ENCODE measurements at places on chromosomes 11 and 22.

DNA sequence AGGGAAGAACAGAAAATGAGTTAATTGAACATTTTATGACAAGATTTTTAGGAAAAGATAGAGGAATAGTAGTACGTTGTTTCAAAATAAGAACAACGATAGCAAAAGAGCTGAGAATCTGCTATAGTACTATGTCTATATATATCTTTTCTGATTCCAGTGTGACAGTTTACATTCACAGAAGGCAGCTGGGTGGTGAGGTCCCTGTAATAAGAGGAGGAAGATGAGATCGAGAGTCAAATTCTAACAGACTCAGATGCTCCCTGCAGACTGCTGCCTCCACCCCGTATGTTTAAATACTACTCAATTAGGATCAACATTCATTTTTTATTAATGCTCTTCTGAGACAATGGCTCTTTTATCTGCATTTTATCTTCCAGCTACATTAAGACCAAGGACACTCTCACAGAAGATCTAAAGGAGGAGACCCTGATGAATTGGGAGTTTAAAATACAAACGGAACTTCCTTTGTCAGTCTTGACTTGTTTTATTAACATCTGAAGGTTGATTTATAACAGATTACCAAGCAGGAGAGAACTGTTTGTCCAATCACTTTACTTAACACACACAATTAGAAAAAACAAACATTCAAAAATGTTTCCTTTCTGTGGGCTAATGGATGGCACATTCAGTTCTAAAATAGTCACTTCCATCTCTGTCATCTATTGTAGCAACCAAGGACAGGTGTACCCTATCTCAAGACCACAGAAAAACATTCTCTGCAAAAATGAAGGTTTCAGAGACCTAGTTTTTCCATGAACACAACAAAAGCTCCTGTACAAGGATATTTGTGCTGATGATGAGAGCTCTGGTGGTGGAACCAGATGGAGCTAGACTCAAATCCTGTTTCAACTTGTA, 240.2 kb downstream of the CADM1 start:
- no peak for DNase-seq

- no peak for DNase-seq
These were observed 25.0 kb downstream of the ARHGAP8 start for GRCh38 chr22:44777364-44777755.

- no peak for DNase-seq
These were observed 21.9 kb upstream of the EIF3D start for GRCh38 chr22:36550701-36551495.

- DNase-seq = no peak
These were observed 26.7 kb downstream of the CARS1 start for GRCh38 chr11:3030289-3031070.

GRCh38 chr11:90208857-90209256, 14.0 kb downstream of the CHORDC1 start:
- DNase-seq = no peak

- no peak for DNase-seq
These were observed 90.6 kb downstream of the LARGE1 start for GRCh38 chr22:33829546-33830280.

DNA sequence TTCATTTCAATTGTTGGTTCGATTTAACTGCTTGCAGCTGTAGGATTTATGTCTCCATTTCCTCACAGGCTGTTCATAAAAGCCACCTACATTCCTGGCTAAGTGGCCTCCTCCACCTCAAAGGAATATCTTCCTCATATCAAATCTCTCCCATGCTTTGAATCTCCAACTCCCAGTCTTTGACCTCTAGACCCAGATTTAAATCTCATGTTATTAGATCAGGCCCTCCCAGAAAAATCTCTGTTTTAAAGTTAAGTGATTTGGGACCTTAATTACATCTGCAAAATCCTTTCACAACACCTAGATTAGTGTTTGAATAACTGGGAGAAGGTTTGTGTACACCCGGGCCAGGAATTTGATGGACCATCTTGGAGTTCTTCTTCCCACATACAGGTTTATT, 33.9 kb upstream of the POLA2 start:
- DNase-seq = no peak

- no peak for DNase-seq
These were observed 226.9 kb downstream of the SNX19 start for GRCh38 chr11:130689222-130689908.

GRCh38 chr11:72799441-72799840, 5.6 kb upstream of the STARD10 start:
- no peak for DNase-seq

DNA sequence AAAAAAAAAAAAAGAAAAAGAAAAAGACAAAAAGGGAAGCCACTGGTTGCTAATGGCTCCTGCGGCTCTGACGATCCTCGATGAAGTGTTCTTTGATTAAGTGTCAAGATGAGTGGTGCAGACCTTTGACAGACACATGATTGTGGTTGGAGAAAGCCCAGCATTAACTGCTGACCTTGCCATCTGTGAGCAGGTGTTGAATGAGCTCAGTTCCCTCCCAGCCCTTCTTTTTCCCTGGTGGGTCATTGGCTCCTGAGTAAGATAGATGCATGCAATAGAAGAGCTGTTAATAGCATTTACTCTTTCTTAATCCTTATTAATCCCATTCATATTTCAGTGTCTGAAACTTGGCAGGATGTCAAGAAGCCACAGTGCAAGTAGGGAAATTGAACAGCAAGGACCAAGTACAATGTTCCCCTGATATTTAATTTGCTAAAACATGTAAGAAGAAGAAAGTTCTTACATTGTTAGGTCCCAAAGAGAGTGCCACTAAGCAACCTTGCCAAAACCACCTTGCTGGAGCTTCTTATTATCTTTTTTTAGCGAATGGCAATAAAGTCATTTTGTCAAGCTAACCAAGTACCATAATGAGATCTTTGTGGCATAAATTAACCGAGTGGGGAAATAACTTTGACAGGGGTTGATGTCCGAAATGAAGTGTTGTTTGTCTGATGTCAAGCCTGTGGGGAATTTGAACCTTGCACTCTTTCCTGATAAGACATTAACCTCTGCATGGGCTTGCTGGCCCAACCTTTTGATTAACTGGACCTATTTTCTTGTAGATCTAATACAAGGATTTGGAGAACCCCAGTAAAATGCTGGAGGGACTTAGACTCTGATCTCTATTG, 113.7 kb downstream of the PTPRJ start:
- peak; percentile 68 for DNase-seq

- DNase-seq = peak; percentile 4
These were observed 728.0 kb downstream of the DLG2 start for GRCh38 chr11:84899134-84899533.

- DNase-seq = peak; percentile 78
These were observed 7.4 kb downstream of the ATL3 start for GRCh38 chr11:63663809-63664208.

DNA sequence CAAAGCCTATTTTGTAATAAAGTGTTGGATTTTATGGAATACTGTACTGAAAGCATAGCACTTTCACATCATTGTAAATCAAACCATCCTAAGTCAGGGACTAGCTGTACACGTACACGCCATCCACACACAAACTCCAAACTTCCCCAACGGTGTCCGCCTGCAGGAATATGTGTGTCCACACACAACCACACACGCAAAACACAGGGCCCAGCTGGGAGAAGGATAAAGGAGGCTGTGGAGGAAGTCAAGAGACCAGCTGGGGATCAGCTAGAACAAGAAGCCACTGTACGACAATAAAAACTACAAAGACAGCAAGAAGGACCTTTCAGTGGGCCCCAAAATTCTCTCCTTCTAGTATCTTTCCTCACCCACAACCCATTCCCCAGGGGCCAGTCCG, 1.6 kb downstream of the TRIM29 start:
- no peak for DNase-seq

DNA sequence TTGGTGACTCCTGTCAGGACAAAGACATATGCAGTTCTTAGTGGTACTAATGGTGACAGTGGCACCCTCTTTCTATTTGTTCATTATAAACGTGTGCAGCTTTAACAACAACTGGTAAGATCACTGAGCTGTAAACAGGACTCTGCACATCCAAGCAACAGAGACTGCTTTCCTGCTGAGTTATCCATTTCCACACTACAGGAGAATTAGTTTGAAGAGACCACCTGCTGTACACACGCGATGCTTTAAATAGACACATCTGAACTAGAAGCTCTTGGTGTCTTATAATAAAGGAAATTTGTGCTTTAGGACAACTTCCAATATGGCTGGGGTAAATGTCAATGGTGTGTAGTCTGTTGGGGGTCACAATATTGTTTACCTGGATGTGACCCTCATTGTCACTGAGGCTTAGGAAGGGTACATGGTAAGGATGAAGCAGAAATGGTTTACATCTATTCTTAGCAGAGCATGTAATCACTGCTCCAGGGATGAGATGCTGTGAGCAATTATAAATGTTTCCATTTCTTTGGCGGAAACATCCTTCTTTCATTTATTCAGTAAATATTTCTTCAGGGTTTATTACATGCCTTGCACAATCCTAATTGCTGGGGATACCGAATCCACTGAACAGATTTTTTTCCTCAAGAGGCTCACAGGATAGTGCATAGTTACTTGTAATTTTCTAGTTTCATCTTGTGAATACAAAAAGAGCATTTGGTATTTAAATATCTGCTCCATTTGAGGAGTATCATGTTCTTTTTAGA, 354.0 kb upstream of the CCDC90B start:
- no peak for DNase-seq

GRCh38 chr11:65291613-65292012, 23.1 kb upstream of the CDC42EP2 start:
- no peak for DNase-seq

- no peak for DNase-seq
These were observed 31.3 kb downstream of the RPL27A start for GRCh38 chr11:8713760-8714454.

GRCh38 chr22:19622061-19622441, 92.3 kb upstream of the SEPTIN5 start:
- no peak for DNase-seq

DNA sequence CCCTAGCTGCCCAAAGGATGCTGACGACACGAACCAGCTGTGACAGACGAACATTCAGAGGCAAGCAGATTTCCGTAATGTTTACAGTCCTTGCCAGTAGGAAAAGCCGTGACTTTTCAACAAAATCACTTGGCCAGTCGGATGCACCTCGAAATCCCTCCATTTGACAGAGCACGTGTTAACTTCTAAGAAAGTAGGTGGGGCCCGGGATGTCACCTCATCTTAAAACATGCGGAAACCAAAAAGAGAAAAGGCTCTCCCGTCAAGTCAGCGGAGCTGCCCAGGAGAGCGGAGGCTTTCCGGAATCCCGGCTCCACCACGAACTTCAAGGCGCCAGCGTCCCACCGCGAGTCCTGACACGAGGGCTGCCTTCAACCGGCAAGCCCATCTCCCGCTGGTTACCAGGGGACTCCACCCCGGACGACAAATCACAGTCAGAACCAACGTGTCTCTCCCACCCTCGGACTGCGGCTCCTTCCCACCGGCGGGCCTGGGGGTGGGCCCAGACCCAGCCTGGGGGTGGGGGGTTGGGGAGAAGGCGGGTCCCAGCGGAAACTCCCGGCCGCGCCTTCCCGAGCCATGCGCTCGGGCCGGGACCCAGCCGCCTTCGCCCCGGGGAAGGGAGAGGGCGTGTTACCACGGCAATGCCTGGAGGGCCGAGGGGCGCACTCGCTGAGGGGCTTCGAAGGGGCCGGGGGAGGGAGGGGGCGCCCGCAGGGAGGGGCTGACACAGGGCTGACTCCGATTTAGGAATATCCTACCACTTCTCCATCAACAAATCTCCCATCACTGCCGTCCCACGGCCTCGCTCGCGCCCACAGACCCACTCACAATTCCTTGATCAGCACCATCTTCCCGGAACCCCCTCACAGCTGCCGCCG, 475 bp downstream of the PITPNB start:
- peak; percentile 62 for DNase-seq

GRCh38 chr11:91194546-91194945, 971.7 kb upstream of the CHORDC1 start:
- DNase-seq = no peak

DNA sequence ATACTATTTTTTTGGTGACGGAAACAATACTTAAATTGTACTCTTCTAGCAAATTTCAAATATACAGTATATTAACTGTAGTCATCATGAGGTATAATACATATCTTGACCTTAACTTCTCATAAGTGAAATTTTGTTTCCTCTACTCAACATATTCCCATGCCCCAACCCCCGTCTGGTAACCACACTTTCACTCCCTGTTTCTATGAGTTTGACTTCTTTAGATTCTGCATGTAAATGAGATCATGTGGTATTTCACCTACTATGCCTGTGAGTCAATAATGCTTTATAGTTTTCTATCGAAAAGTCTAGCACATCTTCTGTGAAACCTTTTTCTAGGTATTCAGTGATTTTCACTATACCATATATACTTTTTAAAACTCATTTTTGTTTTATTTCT, 663.2 kb downstream of the CNTN5 start:
- no peak for DNase-seq

- peak; percentile 58 for DNase-seq
These were observed 122.2 kb downstream of the APOL5 start for GRCh38 chr22:35839841-35840301.

- DNase-seq = peak; percentile 87
These were observed 78.3 kb upstream of the AKIP1 start for GRCh38 chr11:8832571-8833260.

DNA sequence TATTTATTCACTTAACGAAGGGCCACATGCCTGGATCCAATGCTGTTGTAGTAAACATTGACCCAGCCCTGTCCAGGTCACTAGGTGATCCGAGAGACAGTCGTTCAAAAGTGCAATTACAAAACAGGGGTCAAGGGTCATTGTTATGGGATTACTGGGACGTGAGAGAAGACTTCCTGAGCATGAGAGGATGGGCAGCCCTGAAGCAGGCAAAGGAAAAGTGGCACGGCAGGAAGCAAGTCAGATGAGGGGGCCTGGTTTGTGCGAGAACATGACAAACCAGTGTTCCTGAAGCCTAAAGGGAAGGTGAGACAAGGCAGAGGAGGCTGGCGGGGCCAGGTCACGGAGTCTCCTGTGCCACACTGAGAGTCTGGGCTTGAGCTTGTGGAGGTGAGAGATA, 15.8 kb upstream of the MMP20 start:
- peak; percentile 11 for DNase-seq

GRCh38 chr11:102423936-102424335, 28.6 kb downstream of the TMEM123 start:
- DNase-seq = no peak

GRCh38 chr11:28793282-28793738, 685.1 kb downstream of the METTL15 start:
- DNase-seq = no peak

- peak; percentile 7 for DNase-seq
These were observed 234.4 kb upstream of the E2F8 start for GRCh38 chr11:19474954-19475721.

DNA sequence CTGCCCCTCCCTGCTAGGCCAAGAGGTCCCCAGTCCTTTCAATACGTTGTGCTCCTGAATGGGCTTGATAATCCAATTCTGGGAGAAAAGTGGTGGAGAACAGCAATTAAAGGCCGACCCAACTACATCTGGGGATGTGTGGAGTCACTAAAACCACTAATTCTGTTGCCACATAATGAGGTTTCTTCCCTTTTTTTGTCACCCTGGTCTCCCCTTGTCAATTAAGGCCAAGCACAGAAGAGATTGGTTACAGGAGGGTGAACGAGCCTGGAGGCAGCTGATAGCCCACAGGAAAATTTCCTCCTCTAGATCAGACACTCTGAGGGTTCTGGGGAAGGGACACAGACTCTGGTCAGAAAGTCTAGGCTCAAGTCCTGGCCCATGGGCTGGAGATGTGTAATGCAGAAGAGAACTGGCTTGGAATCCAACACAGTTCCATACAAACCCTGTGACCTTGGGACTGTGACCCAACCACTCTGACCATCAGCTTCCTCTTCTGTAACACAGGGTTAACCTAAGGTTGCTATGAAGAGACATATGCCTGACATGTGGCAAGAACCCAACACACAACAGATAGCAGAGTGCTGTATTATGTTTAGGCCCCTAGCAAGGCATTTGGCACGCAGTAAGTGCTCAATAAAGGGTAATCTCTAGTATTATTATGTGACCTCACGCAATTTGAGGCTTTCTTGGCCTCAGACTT, 146.4 kb downstream of the CHST1 start:
- DNase-seq = no peak
